Gastroesophageal sphincter (tissue), 4 donors: ENCODE measurements at places on chromosomes 4 and X. TPM values are rescaled to one million over a fixed set of nuclear protein-coding genes. Genes with fewer than 3 reads are reported as not detected.

USP27X gene
- total RNA-seq: 5.0 TPM

NAT8L gene
- total RNA-seq: 0.15 TPM

FGFBP2 gene
- 0.62 TPM for total RNA-seq

CD38 gene
- total RNA-seq: 3.4 TPM

CPZ gene
- total RNA-seq: not detected

PRRG3 gene
- 0.74 TPM for total RNA-seq

SEC24B gene
- 41.6 TPM for total RNA-seq

DMP1 gene
- total RNA-seq: not detected

FAM193A gene
- 30.8 TPM for total RNA-seq

ARR3 gene
- total RNA-seq: not detected

BTC gene
- 40.1 TPM for total RNA-seq

- ATAC-seq: peak; percentile 21
Measured at GRCh38 chr4:158172261-158173258, at the start of gene GASK1B. Gene GASK1B, minus strand, starts transcription at chr4:158173025. Its CDS starts 1,650 bp downstream, at chr4:158171375.

DNA sequence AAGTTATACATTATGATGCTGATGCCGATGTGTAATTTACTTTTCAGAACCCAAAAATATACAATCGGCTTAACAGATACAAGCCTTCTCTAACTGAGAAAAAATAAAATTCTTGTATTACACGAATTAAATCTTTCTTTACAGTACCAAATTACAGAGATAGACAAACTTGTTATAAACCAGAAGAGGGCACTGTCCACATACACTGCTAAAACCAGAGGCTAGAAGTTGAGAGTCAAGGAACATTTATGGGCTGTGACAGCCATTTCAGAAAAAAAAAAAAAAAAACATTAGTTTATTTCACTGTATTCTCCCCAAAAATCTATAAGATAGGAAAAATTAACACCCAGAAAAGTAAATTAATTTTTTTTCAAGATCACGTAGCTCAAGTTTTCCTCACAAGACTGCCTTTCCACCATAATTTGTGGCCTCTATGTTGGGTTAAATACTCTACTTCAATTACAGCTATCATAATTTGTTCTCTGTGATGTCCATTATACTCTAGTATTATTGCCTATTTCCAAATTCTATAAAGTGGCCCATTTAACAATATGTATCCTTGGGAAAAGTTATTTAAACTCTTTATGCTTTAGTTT lies 12.0 kb downstream of the EREG start:
- ATAC-seq: peak; percentile 48

GRCh38 chrX:55874807-55875206 lies 157.3 kb downstream of the RRAGB start:
- no peak for ATAC-seq

DNA sequence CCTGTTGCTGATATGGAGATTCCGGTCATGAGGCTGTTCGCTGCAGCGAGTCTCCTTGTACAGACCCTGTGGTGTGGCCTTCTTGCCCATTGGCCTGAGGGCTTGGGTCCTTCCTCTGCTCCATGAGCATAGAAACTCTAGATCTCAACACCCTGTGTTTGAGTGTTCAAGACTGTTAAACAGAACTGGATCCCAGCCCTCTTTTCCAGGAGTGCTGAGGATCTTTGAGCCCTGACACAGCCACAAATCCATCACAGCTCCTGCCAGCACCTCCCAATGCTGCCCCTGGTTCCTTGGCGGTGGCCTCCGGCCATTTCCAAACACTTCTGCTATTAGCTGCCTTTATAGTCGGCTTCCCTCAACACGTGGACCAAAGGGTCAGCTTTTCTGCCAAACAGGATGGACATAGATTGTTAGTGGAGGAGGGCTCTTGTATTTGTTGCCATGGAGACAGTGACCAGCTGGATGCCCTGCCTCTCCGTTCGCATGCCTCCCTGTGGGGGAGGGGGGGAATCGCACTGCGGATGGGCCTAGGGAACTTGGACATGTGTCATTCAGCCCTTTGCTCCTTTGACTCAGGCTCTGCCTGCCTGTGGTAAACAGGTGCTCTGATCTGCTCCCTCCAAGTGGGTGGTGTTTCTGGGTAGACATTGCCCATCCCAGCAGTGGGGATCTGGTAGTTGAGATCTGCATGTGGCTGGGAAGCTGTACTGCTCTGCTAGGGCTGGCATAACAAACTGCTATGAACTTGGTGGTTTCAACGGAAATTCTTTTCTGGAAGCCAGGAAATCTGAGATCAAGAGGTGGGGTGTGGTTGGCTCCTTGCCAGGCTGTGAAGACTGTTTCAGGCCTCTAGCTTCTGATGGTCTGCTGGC lies 6.9 kb upstream of the WDR1 start:
- peak; percentile 42 for ATAC-seq

DNA sequence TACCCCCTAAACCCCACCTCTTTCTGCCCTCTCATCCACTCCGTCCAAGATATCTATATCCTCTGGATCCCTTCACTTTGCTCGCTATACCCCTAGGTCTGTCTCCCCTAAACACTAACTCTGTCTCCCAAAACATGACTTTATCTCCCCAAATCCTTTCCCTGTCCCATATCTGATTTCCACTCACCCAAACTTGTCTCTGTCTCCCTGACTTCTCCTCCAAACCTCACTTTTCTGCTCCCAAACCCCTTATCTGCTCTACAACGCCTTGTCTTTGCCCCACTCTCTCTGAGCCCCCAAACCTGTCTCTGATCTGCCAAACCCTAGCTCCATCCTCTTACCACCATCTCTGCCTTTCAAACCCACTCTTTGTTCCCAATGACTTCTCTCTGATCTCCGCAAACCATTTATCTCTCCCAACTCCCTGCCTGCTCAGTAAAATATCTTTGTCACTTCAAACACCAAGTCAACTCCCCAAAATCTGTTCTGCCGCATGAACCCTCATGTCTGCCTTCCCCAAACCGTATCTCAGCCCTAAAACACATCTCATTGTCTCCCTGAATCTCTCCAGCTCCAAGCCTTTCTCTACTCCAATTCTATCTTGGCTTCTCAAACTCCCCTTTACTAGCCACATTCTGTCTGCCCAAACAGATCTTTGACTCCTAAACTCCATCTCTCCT lies 575 bp downstream of the GATA1 start:
- ATAC-seq: no peak

DNA sequence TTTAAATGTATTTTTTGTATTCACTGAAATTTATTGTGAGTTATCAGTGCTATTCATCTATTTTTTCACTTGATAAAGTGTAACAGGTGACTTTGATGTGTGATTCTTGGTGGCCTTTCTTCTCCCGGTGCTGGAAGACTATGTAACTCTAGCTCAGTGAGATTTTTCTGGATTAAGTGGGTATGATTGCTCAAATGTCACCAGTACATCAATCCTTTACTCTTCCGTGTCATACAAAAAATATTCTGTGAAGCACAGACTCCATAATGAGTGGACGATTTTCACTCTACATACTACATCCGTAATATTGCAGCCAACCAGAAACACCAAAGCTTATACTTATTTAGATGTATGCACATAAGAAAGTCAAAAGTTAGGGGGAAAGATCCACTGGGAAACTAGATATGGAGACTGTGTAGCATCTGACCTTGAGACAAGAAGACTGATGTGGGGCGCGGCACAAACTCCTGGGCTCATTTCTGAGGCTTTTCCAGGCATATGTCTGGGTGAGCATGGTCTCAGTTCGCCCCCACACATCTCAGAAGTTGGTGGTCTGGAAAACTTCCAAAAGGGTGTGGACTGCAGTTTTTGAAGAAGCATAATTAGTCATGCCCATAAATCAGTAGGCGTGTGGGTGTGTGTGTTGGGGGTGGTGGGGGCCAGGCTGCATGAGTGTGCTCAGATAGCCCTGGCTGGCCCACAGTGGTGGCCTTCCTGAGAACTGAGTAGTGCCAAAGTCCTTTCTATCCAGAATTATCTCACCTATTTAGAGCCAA lies 53.9 kb upstream of the TENM3 start:
- ATAC-seq: no peak

- ATAC-seq: no peak
Measured at GRCh38 chrX:71222929-71223328, at the start of gene GJB1. Gene GJB1, plus strand, starts transcription at chrX:71223224. Its CDS starts 484 bp downstream, at chrX:71223708.

- ATAC-seq: no peak
Measured at GRCh38 chr4:36915717-36916116, 328.8 kb upstream of the NWD2 start.

GRCh38 chr4:119537586-119537985 lies 91.0 kb downstream of the PDE5A start:
- no peak for ATAC-seq

DNA sequence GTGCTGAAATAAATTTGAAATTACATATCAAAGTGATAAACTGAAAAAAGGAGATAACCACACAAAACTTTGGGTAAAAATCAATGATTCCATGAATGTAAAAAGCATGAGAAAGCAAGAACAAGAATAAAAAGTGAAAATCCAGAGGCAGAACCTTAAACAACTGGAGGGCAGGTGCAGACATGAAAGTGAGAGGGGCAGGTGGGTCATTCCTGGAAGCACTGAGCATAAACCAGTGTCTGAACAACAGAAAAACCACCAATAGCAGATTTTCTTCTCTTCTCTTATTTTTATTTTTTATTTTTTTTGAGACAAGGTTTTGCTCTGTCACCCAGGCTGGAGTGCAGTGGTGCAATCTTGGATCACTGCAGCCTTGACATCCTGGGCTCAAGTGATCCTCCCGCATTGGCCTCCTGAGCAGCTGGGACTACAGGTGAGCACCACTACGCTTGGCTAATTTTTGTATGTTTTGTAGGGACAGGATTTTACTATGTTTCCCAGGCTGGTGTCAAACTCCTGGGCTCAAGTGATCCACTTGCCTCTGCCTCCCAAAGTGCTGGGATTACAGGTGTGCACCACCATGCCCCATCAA lies 46.8 kb upstream of the GPR78 start:
- ATAC-seq: no peak

DNA sequence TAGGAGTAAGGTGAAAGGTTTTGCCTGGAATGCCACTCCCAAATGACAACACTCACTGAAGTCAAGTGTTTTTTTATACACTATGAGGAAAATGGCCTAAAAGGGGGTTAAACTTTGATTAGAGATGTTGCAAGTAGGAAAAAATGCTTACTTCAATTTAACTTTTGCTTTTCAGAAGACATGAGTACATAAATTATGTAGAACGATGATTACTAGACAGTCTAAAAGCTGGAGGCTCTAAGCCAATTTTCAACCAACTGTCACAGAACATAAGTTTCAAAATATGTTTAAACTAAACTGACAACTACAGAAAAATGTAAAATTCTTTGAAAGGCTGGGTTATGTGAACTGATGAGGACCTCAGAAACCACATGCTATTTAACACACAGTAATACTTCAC lies 83.4 kb downstream of the SHISA3 start:
- no peak for ATAC-seq

DNA sequence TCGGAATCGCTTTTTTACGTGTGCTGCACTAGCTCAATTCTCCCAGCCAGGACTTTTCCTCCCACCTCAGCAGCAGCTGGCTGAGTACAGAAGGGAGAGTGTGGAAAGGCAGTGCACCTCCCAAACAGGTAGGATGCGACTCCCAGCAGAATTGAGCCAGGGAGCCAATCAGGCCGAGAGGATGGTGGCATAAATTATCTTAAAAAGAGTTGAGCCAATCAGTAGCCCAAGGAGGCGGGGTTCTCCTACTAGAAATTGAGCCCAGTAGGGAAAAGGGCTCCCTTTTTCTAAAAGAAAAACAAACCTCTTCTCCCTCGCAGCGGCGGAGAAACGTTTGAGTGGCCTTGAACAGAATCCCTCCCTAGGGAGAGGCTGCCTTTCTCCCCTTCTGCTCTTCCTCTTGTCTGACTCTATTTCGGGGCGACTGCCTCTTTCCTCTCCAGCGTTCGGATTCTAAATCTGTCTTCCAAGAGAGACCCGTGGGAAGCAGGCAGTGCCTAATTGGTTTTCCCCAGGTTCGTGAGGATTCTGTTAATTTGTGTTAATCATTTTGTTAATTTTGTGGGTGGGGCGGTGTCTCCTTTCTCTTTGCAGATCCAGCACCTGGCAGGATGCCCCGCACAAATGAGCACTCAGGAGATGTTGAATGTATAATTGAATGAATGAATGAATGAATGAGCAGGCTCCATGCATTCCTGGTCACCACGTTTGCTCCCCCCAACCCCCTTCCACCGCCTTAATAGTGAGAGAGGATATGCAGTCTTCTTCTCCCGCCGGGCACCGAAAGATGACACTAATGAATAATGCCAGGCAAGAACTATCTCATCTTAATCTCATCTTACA lies at the start of gene GABRG1:
TSS of gene GABRG1 (minus strand) at position 142 of the 843 bp plus-strand sequence. CDS start at position 1, 141 bp downstream.
- ATAC-seq: no peak

DNA sequence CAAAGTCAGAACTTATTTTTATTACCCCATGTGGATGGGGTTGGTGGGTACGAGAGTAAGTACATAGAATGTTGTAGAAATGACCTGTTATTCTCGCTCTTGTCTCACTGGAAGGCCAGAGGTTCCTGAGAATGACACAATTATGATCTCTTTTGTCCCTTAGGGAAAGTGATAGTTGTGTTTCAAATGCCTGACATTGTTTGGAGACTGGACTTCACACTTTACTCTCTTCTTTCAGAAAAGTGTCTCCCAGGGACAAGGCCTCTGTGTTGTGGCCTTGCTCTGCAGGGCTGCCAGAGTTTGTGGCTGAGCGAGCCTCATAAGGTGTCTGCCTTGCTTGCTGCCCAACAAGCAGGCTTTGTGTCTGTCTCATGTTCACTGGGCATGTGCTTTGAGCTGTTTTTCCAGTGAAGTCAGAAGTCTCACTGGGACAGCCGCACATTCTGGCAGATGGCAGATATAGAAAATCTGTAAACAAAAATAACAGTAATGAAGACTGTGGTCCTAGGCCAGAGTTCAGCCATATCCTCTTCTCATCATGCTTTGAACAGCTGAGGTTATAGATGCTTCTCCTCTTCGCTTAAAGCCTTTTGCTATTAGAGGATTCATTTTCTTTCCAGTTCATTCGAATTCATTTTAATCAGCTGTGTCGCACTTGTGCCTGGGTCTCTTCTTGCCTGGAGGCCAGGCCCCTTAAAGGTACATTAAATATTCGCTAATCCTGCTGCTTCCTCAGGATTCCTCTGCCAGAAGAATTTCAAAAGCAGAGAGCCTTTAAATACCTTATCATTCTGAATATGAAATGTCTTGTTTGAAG lies 14.4 kb downstream of the PPEF1 start:
- no peak for ATAC-seq

DNA sequence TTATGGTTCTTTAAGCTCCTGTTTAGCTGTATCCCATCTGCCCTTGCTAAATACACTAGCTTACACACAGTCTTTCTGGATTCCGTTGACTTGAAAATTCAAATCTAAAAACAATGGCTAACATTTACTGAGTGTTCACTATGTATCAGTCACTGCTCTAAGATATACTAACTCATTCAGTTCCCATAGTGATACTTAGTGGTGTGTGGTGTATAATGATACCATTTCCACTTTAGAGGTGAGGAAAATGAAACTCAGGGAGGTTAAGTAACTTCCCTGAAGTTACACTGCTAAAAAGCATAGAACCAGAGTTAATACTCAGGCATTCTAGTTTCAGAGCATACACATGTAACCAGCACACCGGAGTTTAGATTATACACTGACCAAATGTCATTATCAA lies 762.0 kb downstream of the GRID2 start:
- no peak for ATAC-seq

- ATAC-seq: peak; percentile 9
Measured at GRCh38 chr4:153248641-153249198, 44.5 kb downstream of the TRIM2 start.
